ENCODE measurements at places on chromosomes 5 and 9.

GRCh38 chr9:15221746-15222145 lies 85.3 kb downstream of the TTC39B start:
- no peak for DNase-seq

DNA sequence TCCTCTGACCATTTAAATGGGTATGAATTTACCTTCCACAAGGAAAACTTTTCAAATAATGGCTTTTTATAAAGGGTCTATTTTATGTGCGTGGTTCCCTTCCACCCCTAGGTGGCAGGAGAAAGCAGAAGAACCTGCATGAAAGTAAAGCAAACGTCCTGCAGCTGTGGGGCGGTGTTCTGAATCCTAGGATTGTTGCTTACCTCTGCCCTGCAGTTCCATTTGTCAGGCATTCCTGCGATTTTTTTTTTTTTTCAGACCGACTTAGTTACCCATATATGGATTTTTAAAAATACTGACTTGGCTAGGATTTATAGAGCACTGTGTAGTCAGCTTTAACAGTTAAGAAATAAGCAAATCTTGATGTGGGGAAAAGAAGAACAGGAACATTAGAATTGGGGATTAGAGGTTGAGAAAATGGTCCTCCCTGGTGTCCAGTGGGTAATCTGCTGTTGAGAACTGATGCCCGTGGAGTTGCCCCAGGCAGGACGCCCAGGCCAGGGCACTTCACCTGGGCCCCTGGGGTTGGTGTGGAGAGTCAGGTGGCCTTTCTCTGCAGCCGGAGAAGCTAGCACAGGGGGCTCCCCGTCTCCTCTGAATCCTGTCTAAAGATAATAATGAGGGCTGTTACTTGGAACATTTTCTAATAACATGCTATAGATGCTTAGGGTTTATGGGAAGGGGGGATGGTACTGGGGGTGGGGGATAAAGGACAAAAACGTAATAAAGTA lies 30.4 kb upstream of the LTC4S start:
- peak; percentile 81 for DNase-seq

GRCh38 chr5:119453040-119453373 lies 710 bp downstream of the HSD17B4 start:
- no peak for DNase-seq

- DNase-seq: no peak
These were observed 1045.8 kb upstream of the DMAC1 start for GRCh38 chr9:8845376-8845775.

DNA sequence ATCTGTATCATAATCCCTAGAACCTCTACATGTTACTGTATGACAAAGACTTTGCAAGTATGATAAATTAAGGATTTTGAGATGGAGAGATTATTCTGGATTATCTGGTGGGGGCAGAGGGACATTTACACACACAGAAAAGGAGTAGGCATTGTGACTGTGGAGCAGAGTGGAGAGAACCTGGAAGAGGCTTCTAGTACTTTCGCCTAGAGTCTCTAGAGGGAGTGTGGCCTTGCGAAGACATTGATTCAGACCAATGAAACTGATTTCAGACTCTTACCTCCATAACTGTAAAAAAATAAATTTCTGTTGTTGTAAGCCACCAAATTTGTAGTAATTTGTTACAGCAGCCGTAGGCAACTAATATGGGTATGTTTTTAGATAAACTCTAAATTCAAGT lies 45.9 kb downstream of the CSNK1G3 start:
- no peak for DNase-seq

DNA sequence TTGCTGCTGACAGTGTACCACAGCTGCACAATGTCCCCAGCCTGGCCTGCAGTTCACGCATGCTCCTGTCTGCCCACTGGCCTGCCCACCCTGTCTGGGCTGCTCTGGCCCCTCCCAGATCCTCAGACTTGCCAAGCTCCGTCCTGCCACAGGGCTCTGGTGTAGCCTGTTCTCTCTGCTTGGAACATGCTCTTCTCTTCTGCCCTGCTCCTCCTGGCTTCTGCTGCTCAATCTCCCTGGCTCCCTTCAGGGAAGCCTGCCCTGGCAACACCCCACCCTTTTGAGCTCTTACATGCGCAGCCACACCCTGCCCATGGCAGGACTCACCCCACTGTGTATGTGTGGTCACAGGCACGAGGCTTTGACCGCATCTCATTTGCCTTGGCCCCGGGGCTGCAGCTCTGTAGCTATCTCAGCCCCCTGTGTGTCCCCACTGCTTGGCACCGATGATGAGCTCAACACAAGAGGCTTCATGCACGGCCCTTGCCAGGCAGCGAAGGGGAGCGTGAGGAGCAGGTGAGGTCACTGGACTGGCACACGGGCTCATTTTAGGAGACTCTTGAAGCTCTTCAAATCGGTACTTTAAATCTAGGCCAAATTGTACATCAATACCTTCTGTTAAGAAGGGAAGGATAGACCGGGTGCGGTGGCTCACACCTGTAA lies 20.4 kb upstream of the BRD3 start:
- no peak for DNase-seq
